IPS DF 6.9 (cell line): ENCODE measurements at places on chromosomes 5 and 9.

GRCh38 chr5:15525703-15526275, 25.8 kb downstream of the FBXL7 start:
- no peak for DNase-seq

DNA sequence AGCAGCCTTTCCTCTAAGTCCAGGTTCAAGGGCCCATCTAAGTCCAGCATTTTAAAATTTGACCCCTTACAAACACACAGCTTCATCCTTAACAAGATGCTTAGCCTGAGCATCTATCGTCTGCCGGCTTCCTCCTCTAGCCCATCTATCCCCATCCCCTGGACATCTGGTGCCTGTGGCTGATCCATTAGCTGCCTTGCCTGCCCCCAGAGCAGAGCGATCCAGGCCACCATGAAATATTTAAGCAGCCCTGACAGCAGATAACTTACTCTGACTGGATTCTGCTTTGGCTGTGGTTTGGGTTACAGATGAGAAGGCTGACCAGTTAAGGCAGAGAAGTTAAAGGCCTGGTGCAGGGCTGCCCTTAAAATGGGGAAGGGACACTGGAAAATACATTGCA, 30.9 kb upstream of the CPEB4 start:
- no peak for DNase-seq

- no peak for DNase-seq
These were observed 55.0 kb downstream of the MEF2C start for GRCh38 chr5:88827997-88828396.

- DNase-seq, result no peak
These were observed 149.2 kb downstream of the PBX3 start for GRCh38 chr9:125896404-125896803.

GRCh38 chr9:17063535-17064135, 71.2 kb upstream of the CNTLN start:
- peak; percentile 31 for DNase-seq

GRCh38 chr5:54643685-54644106, 126.1 kb downstream of the SNX18 start:
- no peak for DNase-seq

DNA sequence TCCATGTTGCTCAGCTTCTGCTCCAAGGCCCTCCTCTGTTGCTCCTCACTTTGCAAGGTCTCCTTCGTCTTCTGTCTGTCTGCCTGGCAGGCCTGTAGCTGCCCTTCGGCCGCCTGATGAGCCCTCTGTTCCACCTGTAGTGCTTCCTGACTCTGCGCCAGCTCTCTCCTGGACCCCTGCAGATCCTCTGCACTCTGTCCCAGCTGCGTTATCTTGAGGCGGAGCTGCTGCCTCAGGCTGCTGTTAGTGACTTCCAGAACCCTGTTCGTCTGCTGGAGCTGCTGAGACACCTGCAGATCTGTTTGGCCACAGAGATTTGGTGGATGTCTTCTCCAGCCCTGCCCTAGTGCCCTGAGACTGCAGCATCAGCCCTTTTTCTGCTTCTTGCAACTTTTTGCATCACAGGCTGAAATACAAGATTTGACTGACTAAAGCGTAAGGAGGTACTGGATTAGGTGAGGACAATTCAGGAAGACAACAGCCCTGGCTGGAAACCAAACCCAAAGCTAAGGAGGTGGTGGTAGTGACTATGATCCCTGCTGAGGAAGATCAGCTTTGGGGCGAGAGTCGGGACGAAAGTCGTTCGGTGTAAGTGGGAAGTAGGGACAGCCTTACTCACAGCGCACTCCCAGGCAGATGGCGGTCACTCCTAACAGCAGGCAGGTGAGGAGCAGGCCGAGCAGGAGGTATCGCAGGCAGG, 2.1 kb downstream of the CD72 start:
- no peak for DNase-seq

- no peak for DNase-seq
These were observed 14.3 kb downstream of the IL5 start for GRCh38 chr5:132528866-132529634.

- DNase-seq, result no peak
These were observed 164.7 kb downstream of the CHSY3 start for GRCh38 chr5:130068988-130069387.

DNA sequence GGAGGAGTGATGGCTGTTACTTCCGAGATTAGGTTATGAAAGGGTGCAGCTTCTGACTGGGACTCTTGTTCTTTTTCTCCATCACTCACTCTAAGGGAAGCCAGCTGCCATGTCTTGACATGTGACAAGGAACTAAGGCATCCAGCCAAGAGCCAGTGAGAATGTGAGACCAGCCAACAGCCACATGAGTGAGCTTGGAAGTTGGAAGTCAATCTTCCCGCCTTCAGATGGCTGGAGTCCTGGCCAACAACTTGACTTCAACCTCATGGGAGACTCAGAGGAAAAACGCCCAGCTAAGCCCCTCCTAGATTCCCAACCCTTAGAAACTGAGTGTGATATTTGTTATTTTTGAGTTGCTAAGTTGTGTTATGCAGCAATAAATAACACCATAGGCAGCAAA, 201.1 kb downstream of the SNX18 start:
- DNase-seq, result no peak

DNA sequence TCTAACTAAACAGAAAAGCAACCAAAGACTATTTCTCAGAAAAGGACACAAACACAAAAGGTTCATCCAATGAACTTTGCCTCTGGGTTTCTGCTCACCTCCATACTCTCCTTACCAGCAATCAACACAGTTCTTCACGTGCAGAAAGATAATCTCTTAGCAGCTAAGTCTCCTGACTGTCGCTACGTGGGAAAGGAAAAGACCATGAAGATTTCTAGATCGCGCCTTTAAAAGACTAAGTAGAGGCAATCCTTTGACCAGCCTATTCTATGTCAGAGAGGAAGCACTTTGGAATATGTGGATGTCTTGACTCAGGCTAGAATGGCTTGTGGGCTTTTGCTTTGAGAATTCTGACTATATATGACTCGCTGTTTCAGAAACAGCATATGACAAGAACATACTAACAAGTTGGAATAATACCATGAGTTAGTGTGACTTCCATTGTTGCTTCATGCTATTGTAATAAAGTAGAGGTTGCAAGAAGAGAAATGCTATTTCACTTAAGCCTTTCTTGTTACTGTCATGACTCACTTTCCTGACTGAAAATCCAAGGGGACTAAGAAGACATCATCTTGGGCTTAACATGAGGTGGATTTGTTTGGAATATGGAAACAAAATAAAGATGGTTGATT, 339.5 kb upstream of the RFX3 start:
- DNase-seq, result no peak

- no peak for DNase-seq
These were observed 149.3 kb downstream of the SEC61B start for GRCh38 chr9:99371376-99371775.

GRCh38 chr5:116911074-116911473, 336.5 kb upstream of the SEMA6A start:
- DNase-seq, result no peak

GRCh38 chr9:14298601-14299022, 15.3 kb downstream of the NFIB start:
- no peak for DNase-seq

GRCh38 chr5:107383414-107383813, 287.3 kb downstream of the EFNA5 start:
- no peak for DNase-seq

DNA sequence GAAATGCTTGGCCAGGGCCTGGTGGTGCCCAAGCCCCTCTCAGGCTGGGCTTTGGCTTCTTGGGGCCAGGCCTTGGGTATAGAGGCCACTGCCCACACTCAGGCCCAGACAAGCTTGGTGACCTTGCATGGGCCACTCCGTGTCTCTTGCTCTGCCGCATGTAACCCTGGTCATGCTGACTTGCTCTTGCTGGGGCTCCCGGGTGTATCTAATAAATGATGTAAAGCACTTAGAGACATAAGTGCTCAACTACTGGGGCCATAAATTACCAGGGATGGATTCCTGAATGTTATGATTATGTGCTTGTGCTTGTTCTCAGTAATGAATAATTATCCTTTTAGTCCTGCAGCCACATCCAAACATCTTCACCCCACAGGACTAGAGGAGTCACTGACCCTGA, 54.0 kb downstream of the C5orf15 start:
- no peak for DNase-seq

DNA sequence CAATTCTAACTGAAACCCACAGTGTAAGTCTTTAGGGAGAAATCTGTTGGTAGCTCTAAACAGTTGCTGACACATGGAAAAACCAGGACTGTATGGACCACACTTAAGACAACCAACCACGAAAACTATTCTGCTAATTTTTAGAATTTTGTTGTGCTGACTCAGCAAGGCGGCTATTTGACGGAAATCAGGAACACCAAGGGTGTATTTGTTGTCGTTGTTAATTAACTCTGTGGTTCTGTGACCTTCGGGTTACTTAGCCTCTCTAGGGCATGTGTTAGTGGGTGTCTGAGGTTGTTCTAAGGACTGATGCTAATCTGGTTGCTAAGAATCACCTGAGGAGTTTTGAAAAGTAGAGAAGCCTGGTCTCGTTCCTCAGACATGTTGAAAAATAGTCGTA, 79.2 kb downstream of the ATP10B start:
- DNase-seq, result no peak
